ENCODE measurements at places on chromosomes 12 and 14.

DNA sequence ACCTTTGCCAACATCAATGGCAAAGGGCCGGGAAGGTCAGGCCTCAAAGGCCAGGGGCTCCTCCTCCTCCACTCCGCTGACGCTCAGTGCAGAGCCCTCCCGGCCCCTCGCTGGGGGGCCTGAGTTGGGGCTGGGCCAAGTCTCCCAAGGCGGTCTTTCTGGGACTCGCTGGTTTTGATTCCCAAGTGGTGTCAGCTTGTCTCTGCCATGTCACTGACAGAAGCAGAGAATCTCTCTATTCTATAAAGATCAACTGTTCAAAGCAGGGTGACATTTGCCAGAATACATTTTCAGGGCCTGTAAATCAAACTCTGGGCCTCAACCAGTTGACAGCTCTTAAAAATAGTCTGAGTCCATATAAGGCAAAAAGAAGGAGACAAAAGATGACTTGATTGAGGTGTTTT is 75.9 kb downstream of the CCDC88C start:
- DNase-seq: no peak

GRCh38 chr14:91987192-91987591 is 39.7 kb upstream of the FBLN5 start:
- DNase-seq: no peak

GRCh38 chr14:32078023-32078857 is 1.1 kb downstream of the ARHGAP5 start:
- DNase-seq: peak; percentile 30

GRCh38 chr12:68832504-68832867 is 24.5 kb downstream of the MDM2 start:
- no peak for DNase-seq

DNA sequence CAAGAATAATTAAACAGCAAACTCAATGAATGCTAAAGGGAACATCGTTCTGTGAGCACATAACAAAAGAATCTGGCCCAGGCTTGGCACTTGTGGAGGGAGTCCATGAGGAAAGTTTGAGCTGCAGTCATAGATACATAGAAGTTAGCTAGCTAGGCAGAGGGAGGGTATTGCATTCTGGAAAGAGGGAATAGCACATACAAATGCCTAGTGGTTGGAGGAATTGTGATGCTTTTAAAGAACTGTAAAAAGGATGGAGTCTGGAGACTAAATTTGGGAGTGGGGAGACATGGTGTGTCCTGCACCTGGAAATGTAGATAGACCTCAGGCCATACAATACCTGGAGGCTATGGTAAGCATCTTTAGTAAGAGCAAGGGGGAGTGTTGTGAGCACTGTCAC is 24.0 kb downstream of the SLC35E3 start:
- no peak for DNase-seq

DNA sequence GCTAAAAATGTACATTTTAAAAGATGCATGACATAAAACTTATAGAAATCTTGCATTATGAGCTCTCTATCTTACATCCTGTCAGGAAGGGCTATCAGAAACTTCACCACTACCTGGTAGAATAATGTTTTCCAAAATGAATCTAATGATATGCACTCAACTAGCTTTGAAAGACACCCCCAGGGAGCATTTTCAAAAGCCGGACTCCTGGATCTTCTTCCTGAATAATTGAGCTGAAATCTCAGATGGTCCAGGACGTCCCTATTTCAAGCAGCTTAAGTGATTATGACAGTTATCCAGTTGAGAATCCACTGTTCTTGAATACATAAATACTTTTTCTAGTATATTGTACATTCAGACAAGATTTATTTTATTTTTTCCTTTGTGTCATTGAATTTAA is 200.6 kb upstream of the MGAT4C start:
- no peak for DNase-seq

- DNase-seq: no peak
Observed at GRCh38 chr14:47678993-47679392, 3.6 kb upstream of the MDGA2 start.

DNA sequence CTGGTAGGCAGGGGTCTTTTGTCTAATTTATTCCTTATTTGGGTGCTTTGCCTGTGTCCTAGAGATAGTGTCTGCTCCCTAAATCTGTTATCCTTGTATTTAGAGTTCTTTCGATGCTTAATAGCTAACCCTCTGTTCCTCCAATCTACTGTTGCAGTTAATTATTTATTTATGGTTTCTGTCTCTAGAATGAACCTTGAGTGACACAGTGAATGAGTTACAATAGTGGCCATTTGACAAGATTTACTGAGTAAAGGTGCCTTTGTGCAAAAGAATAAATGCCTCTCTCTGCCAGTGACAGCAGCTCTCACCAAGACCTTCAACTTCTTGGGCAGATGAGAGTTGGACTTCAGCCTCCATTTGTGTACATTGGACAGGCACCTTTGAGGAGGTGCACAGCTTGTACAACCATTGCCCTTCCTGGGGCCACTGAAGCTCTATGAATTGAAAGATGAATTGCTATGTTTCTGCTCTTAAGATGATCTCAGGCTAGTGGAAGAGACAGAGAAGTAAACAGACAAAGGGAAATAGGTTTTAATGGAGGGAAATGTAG is 165.9 kb downstream of the DERA start:
- no peak for DNase-seq

DNA sequence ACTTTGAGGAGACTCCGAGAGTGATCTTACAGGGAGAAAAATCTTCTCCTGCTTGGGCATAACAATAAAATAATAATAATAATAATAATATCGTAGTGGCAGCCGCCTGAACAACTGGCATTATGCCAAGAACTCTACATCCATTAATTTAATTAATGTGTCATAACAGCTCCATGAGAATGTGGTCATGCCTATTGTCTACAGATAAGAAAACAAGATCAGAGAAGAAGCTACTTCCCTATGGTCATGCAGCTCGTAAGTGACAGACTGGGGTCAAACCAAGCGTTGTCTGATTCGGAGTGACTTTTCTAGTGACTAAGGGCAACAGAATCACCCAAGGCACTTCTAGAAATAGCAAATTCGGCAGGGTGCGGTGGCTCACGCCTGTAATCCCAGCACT is 11.7 kb downstream of the PROX2 start:
- DNase-seq: no peak

- DNase-seq: no peak
Observed at GRCh38 chr12:77003246-77003645, 62.1 kb downstream of the E2F7 start.

- no peak for DNase-seq
Observed at GRCh38 chr12:18467620-18468245, 206.4 kb downstream of the PIK3C2G start.

GRCh38 chr14:72419226-72419775 is 474.6 kb downstream of the DPF3 start:
- no peak for DNase-seq

DNA sequence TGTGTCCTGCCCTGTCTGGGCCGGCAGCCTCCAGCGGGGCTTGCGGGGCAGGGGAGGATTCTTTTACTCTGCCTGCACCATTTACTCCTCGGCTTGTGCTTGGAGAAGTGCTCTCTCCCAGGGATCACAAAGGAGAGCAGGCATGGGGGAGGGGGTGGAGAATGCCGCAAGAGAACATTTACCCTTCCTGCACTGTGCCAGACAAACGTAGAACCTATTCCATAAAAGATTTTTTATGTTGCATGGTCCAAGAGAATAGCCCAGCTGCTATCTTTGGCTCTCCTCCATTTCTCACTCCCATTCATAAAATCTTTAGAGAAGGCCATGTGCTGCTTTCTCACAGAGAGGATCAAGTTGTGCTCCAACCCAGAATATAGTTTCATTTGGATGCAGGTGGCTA is 159.4 kb downstream of the SPTSSA start:
- DNase-seq: no peak

- peak; percentile 53 for DNase-seq
Observed at GRCh38 chr14:95500201-95500681, 16.2 kb downstream of the SYNE3 start.

DNA sequence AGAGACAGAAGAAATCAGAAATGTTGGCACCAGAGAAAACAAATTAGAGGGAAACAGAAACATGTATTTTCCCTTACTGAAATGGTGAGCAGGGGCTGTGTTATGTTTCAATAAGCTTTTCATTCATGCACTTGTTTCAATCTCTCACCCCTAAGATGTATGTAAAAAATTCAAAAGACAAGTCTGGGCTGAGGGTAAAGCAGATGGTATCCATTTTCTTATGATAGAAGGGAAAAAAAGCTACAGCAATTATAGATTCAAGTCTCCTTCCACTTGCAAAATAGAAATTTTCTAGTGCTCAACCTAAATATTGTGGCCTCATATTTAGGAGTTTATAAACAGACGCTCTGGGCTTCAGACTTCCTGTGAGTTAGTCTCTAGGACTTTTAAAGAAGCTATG is 138.3 kb downstream of the ST8SIA1 start:
- no peak for DNase-seq

DNA sequence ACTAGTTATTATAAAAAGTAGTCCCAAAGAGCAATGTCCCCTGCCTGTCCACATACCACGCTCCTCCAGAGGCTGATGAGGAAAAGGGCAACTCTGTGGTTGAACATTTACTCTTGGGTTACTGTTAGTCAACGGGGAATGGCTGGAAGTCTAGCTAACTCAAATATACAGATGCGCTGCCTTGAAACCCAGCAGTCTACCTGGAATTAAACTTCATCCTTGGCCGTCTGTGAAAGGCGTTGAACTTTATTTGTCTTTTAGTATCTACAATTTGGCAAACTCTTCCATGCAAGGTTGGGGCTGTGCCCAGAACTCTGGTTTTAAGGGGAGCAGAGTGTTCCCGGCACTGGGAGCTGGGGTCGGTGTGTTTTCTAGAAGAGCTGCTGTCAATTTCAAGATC is 3.9 kb upstream of the MEG3 start:
- DNase-seq: no peak

DNA sequence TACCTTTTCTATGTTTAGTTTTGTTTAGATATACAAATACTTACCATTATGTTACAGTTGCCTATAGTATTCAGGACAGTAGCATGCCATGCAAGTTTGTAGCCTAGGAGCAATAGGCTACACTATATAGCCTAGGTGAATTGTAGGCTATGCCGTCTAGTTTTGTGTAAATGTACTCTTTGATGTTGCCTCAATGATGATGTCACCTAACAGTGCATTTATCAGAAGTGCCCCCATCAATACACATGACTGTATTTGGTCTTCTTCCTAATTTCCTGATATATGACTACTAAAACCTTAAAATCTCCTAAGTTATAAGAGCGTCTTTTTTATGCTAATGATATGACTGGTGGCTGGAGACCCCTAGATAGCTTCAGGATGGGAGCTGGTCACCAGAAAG is 394.4 kb upstream of the STXBP6 start:
- no peak for DNase-seq

DNA sequence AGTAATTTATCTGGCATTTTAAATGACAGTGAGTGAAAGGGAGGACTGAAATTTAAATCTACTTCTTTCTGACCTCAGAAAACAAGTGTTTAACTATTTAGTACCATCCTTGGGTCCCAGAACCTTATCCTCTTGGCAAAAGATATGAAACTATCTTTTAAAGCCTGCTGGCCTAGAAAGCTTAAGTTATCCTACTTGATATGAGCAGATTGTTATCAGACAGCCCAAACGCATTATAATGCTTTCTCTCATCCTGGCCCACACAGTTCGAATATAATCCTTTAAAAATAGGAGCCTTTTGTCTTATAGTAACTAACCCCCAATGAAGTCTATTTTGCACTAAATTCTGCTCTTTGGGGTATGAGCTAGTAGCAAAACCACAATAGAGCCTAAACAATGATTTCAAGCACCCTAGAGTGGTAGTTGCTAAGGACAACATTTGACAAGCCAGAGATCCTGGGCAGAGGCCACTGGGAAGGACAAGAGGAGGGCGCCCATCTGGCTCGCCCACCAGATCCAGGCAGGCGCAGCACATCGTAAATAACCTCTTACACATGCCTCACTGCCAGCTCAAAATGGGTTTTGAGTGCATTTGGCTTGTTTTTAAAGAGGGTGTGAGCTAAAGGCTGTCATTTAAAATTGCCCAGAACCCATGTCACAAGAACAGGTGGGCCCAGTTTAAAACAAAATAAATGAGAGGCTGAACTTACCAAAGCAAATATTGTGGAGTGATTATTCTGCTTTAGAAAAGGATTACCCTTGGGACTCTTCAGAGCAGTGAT is 37.7 kb upstream of the CRY1 start:
- DNase-seq: no peak

DNA sequence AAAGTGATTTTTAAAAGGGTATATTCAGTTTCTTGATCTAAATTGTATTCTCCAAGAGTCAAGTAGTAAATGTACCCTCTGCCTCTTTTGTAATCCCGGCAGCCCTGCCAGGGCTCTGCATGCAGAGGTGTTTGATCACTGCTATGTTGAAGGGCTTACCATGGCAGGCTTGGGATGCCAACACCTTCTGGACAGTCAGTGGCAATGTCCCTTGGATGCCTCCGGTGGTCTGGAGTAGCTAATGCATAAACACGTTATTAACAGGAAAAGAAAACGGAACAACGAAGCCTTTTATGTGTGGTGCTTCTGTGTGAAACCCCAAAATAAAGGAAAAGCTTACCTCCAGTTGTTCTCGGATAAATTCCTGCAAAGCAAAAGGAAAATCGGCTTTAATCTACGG is 19.9 kb downstream of the EIF2B2 start:
- DNase-seq: peak; percentile 35

- DNase-seq: no peak
Observed at GRCh38 chr12:12157424-12157823, 86.7 kb downstream of the BCL2L14 start.

DNA sequence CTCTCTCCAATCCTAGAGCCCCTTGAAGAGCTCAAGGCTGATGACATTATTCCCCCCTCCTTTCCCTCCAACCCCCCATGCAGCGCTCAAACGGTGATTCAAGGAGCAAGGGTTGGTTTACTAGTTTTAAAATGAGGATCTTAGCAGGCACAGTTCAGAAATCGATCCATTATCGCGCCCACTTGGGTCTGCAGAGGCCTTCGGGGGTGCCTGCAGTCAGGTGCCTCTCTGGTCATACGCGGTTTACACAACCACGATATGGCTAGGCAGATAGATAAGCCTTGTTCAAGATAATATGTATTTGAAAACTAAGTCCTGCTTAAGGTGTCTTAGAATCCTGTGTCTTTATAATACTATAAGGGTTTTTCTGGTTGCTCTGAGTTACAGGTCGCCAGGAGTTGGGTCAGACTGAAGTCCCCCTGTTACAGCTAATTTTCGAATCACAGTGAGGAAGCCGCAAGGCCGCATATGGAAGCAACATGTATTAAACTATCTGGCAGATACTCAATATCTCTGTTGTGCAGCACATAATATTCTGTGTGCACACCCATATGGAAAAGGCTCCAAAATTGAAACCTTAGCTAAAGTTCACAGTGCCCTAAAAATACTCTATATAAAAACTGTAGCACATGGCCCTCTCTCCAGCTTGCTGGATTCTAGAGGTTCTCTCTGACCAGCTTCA is 10.0 kb downstream of the BHLHE41 start:
- DNase-seq: no peak

Measured in foreskin melanocyte (primary cell).